ENCODE measurements at places on chromosomes 11 and 22.
A peak's percentile ranks its signal among the peaks of the same experiment; 100 is the strongest.

- no peak for DNase-seq
Observed at GRCh38 chr11:130237282-130238006, 77.3 kb downstream of the ZBTB44 start.

DNA sequence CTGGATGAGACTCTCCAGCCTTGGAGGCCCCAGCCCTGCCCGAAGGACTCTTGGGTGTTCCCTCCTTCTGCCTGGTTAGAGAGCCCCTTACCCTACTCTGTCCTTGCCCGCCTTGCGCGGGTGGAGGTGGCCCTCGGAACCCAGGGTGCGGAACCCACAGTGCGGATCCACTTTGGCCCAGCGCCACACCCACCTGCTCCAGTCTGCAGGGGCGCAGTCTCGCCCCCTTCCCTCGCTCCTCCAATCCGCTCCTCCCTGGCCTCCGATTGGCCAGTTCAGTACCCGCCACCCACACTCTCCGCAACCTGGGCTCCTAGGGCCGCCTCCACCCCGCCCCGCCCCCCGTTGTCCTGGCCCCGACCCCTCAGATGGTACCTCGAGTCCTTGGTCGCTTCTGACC is 2.4 kb downstream of the CAPN1 start:
- no peak for DNase-seq

- DNase-seq, result no peak
Observed at GRCh38 chr22:44440224-44441160, 57.5 kb downstream of the RTL6 start.

DNA sequence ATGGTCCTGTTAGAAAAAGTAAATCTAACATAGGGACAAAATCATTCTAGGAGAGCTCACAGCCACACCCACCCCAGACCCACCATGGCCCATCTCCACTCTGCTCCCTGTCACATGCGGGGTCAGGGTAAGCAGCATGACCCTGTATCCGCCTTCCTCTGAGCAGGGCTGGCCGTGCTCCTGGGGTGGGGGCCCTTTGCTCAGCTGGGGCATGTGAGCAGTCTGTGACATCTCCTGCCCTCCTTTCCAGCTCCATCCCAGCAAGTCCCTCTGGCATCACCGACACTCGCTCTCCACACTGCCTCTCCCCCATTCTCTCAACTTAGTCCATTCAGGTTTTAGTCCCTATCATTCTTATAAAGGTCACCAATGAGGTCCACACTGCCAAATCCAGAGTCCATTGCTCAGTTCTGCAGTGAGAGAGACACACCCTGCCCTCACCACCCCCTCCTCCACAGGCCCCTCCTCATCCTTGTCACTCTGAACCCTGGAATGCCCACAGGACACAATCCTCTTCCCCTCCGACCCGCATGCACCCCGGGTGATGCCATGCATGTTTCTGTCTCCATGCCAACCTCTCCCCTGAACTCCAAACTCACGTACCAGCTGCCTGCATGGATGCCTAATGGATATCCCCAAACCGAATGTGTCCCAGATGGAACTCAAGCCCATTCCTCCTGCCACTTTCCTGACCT is 65.1 kb upstream of the PITPNB start:
- DNase-seq, result no peak

DNA sequence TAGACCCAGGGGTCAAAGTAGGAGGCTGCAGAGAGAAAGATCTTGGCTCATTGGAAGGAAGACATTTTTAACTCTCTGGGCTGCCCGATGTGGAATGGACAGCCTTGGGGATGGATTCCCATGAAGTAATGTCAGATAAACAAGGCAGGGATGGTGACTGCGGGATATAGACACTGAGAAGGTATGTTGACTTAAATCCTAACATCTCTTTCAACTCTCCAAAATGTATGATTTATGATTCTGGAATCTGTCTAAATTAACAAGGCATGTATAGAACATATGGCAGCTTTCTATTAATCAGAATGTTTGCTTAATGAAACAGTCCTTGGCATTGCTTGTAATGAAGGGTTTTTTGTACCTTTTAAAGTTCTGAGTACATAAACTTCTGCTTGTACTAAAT is 56.1 kb upstream of the VSTM5 start:
- no peak for DNase-seq

DNA sequence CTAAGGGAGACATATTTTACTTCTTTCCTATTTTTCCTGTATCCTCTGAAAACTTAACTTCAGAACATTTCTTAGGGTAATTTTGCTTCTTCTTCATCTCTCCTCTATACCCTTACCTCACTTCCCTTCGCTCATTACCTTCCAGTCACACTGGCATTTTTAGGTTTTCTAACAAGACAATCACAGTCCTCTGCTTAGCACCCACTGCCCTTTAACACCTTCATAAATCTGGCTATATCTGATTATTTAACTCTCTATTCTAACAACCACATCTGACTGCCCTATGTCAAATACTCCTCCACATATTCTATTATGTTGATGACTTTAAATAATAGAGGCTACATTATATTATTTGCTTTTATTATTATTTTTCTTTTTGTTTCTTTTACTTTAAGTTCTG is 1058.0 kb upstream of the CNTN5 start:
- no peak for DNase-seq

DNA sequence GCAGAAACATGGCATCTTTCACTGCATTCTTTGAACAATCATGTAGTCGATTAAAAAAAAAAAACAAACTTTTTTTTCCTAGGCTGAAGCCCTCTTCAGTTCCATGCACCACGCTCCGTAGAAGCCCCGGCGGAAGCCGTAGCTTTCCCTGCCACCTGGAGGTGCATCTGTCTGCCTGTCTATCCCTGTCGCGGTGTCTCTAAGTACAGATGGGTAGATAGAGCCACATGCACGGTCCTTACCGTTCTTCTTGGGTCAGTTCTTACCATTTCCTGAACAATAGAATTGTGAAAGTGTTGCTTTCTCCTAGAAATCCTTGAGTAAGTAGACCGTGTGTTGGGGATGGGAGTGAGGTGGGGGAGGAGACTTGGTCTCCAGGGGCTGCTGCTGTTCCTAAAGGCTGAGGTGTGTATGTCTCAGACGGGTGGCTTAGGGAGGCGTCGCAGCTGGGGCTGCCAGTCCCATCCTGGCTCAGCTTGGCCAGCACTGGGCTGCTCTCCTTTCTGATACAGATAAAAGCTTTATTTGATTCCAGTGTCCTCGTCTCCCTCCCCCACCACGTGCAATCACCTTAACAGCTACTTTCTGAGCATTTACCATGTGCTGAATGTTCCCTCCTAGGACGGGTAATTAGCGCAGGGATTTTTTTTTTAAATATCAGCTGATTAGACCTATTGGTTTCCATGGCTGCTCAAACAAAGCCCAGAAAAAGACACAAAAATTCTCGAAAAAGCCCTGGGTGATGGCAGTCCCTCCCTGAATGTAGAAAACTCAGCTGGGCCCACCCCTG is 46.8 kb downstream of the MACROD1 start:
- no peak for DNase-seq

- no peak for DNase-seq
Observed at GRCh38 chr11:66020618-66021357, 5.5 kb downstream of the CATSPER1 start.

- no peak for DNase-seq
Observed at GRCh38 chr11:29187215-29187614, 829.6 kb downstream of the KCNA4 start.

GRCh38 chr11:45665933-45666647 is 668 bp upstream of the CHST1 start:
- DNase-seq, result no peak

GRCh38 chr11:11731311-11732083 is 109.7 kb upstream of the GALNT18 start:
- no peak for DNase-seq

DNA sequence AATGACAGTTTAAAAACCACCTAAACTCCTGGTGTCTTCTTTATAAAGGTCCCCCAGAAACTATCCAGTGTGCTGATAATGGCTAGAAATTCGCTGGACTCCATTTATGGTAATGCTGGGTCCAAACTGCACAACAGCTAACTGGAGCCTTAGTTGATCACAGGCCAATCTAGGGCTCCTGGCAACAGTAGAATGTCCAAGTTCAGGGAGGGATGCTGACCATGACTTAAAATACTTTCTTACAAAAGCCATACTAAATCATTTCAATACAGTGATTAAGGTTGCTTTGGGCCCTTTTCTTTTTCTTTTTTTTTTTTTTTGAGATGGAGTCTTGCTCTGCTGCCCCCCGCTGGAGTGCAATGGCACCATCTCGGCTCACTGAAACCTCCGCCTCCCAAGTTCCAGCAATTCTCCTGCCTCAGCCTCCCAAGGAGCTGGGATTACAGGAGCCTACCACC is 14.5 kb upstream of the GAB2 start:
- DNase-seq, result no peak

- no peak for DNase-seq
Observed at GRCh38 chr11:35305670-35306382, 113.5 kb downstream of the SLC1A2 start.

GRCh38 chr11:20046416-20046815 is 113.9 kb downstream of the DBX1 start:
- no peak for DNase-seq

- DNase-seq, result no peak
Observed at GRCh38 chr11:20303391-20303965, 60.0 kb upstream of the HTATIP2 start.

- DNase-seq, result no peak
Observed at GRCh38 chr11:117570701-117571100, 226.3 kb downstream of the DSCAML1 start.

- no peak for DNase-seq
Observed at GRCh38 chr11:65170058-65170534, at the start of gene SPDYC. Gene SPDYC (plus strand): TSS chr11:65170233. CDS start chr11:65171358, 1,125 bp downstream.

- DNase-seq, result no peak
Observed at GRCh38 chr11:11780858-11781257, 60.9 kb upstream of the USP47 start.

DNA sequence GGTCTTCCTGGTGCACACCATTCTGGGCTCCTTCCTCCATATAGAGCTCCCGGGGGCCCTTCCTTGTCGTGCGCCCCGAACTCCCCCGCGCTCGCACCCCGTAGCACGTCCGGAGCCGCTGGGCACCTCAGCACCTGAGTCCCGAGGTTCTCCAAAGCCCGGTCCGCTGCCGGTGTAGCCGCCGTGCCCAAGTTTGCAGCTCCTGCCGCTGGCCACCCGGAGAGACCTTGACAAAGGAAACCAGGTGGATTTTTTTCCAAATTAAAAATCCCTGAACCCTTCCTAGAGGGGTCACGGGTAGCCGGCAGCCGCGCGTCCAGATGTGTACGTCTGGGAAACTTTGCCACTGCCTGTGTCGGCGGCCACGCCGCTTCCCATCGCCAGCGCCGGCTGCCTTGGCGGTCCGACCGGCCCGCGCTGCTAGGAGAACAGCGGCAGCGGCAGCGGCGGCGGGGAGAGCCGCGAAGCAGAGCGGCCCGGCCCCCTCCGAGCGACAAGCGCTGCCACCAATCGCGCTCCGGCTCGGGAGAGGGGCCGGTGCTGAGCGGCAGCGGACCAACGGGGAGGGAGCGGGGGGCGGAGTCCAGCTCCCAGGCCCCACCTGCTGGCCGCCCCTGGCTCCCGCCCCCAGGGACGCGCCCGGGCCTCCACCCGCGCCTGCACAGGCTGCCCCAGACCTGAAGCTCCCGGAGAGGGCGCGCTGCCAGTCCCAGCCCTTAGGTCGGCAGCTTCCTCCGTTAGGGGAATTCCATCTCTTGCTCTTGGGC is at the start of gene GALNT18:
TSS of gene GALNT18 (minus strand) at position 433 of the 767 bp plus-strand sequence.
- DNase-seq, result peak; percentile 25

- DNase-seq, result no peak
Observed at GRCh38 chr22:36405221-36405661, 17.5 kb upstream of the MYH9 start.

GRCh38 chr22:33112580-33112979 is 54.4 kb upstream of the SYN3 start:
- DNase-seq, result no peak

GRCh38 chr11:118415739-118416068 is 14.3 kb downstream of the ATP5MG start:
- DNase-seq, result no peak

GRCh38 chr11:14422052-14422813 is 63.2 kb upstream of the RRAS2 start:
- no peak for DNase-seq

DNA sequence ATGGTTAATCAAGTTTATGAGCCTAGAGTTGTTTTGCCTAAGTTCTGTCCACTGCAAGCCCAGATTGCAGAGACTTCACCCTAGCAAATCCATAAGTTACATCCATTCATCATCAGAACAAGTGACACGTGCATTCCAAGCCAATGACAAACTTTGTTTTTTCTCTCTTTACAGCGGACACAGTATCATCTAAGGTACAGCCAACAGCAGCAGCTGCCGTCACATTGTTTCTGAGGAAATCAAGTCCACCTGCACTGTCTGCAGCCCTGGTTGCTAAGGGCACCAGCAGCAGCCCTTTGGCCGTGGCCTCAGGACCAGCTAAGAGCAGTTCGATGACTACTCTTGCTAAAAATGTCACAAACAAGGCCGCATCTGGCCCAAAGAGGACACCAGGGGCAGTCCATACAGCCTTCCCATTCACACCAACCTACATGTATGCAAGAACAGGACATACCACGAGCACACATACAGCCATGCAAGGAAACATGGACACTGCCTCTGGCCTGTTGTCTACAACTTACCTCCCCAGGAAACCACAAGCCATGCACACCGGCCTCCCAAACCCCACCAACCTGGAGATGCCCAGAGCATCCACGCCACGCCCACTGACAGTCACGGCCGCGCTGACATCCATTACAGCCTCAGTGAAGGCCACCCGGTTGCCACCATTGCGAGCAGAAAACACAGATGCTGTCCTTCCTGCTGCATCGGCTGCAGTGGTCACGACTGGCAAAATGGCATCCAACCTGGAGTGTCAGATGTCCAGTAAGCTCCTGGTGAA is 155.8 kb downstream of the C11orf91 start:
- no peak for DNase-seq

- no peak for DNase-seq
Observed at GRCh38 chr11:13228572-13228971, 49.0 kb upstream of the BMAL1 start.

- DNase-seq, result no peak
Observed at GRCh38 chr11:18193010-18193409, 20.4 kb downstream of the MRGPRX4 start.

- no peak for DNase-seq
Observed at GRCh38 chr11:108620958-108621772, 27.6 kb upstream of the EXPH5 start.

- DNase-seq, result no peak
Observed at GRCh38 chr11:58998480-58999290, 59.4 kb downstream of the GLYATL1 start.

- DNase-seq, result no peak
Observed at GRCh38 chr11:46271875-46272815, 5.3 kb upstream of the CREB3L1 start.

DNA sequence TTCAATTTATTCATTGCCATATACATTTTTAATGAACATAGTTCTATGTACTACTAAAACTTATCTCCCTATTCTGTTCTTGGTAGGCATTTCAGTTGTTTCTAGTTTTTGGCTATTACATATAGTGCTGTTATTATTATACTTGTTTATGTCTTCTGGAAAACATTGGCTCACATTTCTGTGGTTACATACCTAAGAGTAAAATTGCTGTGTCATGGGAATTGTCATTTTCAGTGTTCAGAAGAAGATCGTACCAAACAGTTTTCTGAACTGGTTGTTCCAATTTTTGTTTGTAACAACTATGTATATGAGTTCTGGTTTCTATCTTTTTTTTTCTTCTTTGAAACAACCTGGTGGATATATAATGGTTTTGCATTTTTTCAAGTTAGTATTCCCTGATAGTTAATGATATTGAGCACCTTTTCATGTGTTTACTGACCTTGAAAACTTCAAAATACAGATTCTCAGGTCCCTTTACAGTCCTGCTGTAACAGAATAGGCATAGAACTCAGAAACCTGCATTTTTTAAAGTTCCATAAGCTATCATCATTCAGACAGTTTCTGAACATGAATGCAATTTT is 230.7 kb downstream of the JRKL start:
- no peak for DNase-seq

- peak; percentile 72 for DNase-seq
Observed at GRCh38 chr11:122743949-122744348, 88.4 kb downstream of the UBASH3B start.
